ENCODE measurements at places on chromosomes 12 and 14. TPM values are rescaled to one million over a fixed set of nuclear protein-coding genes. Genes with fewer than 3 reads are reported as not detected.
A peak's percentile ranks its signal among the peaks of the same experiment; 100 is the strongest.

GRCh38 chr14:91140672-91141071, 26.8 kb downstream of the DGLUCY start:
- no peak for DNase-seq

GRCh38 chr12:6912164-6912935, 2.0 kb upstream of the ENO2 start:
- no peak for DNase-seq

DNA sequence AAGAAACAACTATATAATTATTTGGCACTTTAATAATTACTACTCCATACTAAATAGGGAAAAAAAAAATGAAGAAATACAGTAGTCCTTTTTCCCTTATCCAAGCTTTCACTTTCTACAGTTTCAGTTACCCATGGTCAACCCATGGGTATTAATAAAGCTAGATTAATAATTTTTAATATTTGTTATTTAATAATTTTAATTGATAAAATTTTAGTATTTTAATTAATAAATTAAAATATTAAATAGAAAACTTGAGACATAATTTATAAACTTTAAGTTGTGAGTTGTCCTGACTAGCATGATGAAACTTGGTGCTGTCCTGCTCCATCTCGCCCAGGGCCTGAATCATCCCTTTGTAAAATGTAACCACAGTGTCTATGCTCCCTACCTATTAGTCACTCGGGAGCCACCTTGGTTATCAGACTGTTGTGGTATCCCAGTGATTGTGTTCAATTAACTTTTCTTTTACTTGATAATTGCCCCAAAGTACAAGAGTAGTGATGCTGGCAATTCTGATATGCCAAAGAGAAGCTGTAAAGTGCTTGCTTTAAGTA, 71.8 kb downstream of the PAWR start:
- DNase-seq = no peak

The AKAP5 gene
- total RNA-seq = 1.7 TPM

DNA sequence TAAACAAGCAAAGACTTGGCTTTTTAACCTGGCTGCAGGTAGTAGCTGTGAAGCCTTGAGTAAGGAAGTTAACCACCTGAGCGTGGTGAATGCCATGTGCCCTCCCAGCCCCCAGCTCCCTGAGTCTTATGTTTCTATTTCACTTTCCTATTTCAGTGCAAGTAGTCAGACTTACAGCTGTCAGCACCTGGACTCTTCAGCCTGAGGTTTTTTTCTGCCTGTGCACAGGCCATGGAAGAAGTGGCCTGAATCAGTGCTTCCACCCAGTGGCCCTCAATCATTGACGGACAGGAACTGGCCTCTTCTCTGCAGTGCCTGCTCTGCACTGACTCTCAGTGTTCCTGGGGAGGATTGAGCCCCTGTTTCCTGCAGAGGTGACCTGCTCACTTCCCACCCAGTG, 796.4 kb downstream of the MED13L start:
- no peak for DNase-seq

DNA sequence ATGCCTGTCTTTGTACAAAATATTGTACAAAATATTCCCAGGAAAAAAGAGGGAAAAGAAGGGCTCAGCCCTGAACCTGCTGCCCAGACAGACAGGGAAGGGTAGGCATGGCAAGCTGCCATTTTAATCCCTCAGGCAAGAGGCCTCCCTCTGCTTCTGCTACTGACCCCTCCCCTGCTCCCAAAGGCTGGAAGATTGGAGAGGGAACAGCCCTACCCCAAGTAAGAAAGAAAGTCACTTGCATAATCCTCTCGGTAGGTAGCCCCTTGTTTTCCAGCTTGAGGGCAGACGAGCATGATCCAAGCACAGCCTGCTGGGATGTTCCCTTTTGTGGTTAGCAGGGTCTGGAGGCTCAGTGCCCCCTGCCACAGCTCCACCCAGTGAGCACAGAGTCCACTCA, 20.7 kb downstream of the ADCY6 start:
- DNase-seq = no peak

The LACRT gene
- not detected for total RNA-seq

The APOLD1 gene
- 10.3 TPM for total RNA-seq

- DNase-seq = no peak
Observed at GRCh38 chr14:60803871-60804270, 69.3 kb downstream of the MNAT1 start.

DNA sequence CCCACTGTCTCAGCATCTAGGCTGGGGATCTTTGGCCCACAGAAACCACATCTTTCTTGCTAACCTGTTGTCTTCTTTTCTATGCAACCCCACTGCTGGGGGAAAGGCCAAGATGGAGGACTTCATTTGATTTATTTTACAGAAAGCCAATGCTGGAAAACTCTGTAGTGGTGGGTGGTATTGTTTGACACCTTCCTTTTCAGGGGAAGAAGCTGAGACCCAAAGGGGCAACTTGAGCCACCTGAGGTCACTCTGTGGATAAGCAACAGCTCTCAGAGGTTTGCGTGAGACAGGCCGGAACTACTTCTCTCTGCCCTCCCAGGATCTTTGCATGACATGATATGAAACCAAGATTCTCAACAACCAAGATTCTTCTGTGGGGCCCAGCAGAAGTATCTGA, 645.2 kb downstream of the VRK1 start:
- no peak for DNase-seq

DNA sequence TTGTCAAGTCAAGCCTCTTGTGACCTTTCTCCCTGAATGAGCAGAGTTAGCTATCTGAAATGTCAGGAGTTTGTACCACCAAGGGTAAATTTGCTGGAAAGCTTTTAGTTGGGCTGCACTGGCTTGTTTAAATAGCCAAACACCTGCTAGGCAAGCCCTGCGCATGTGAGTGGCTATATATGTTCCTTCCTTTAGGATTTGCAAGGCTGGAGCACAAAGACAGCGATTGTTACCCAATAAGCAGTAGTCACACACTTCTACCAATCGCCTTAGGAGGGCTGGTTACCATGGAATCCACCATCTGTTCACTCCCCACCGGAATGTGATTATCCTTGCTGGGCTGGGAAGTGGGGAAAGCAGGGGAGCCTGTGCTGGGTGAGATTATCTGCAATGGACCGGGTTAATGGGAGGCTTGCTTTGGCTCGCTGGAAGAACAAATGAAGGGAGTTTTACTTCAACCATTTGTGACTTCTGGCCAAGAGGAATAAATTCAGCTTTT, 102.5 kb downstream of the FGD4 start:
- DNase-seq = no peak

DNA sequence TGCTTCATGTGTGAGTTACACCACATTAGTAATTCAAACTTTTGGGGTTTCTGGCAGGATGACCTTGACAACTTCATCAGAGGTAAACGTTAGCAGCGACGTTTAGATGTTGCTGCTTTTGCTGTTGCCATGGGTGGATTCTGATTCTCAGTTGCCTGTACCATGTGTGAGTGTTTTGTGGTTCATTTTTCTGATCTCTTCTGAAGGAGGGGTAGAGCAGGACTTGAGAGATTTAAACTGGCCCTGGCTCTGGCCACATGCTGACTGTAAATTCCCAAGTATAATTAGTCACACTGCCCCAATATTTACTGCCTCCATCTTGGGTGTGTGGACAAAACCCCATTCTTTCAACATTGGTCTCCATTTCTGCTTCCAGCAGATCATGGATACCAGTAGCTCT, 110.4 kb downstream of the ETV6 start:
- no peak for DNase-seq

GRCh38 chr12:104026841-104027599, 23.0 kb downstream of the GLT8D2 start:
- no peak for DNase-seq

DNA sequence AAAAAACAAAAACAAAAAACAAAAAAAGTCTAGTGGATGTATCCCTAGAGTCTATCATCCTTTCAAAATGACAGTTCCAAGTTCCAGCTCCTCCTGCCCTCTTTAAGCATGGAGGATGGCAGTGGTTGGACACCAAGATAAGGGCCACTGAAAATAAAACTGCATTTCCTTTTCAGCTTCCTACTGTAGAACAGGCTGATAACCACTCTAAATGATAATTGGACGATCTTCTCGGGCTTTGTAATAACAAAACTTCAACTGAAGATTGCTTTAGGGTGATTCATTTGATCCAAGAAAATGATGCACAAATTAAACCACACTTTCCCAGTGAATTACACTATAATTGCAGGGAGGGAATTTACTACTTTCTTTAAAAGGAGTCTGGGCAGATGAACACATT, 42.2 kb upstream of the CRACR2A start:
- DNase-seq = no peak

The SLC7A8 gene
- 1.8 TPM for total RNA-seq

The MGAT4C gene
- not detected for total RNA-seq

DNA sequence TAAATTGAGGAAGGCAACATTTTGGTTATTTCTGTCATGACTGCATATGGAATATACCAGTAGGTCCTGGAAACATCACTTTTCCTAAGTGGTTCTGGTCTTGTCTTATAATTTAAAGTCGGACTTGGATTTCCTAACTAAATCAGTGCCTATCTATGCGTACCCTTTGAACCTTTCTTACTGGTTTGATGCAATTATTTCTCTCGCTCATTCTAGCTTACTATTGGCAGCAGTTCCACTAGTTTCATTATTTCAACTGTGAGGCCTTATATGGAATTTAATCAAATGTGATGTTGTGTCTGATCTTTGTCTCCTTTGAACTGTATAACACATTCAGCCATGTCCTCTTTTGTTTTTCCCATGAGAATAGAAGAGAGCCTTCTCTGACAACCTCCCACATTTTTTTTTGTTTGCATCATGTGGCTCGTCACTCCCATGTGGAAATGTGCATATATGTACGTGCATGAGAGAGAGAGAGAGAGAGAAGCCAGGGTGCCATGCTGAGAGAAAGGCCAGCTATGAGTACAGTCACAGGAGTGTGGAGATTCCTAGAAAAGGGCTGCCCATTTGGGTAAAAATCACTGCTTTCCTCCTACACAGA, 48.0 kb downstream of the AKAP6 start:
- no peak for DNase-seq

The ERBB3 gene
- 7.1 TPM for total RNA-seq

The STYK1 gene
- 3.1 TPM for total RNA-seq

GRCh38 chr14:20343862-20344220, 406 bp downstream of the PARP2 start:
- DNase-seq = no peak

GRCh38 chr14:80356413-80356812, 145.1 kb upstream of the DIO2 start:
- no peak for DNase-seq

DNA sequence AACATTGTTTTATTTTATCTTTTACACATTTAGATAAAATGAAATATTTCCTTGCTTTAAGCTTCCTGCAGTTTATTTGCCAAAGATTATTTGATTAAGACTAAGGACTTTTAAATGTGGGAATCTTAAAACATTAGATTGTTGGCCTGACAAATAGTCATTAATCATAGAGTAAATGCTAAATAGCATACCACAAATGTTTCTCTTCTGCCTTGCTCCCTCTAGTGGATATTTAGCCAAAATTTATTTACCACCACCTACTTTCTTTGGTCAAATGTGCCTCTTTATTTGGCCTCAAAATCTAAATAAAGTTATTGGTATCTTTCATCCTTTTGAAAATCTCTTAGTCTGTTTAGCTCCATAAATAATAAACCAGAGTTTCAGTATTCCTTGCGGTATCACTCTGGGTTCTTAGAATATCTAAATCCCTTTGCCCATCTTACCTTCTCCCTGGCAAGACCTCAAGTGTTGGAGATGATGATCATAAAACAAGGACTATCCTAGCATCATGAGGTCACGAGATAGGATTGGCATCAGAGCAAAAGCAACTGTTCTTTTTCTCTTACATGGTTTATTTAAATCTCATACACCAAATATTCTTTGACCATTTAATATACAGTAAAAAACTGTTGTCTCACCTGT, 150.6 kb upstream of the AEBP2 start:
- DNase-seq = no peak

The CFAP54 gene
- total RNA-seq = 0.94 TPM

DNA sequence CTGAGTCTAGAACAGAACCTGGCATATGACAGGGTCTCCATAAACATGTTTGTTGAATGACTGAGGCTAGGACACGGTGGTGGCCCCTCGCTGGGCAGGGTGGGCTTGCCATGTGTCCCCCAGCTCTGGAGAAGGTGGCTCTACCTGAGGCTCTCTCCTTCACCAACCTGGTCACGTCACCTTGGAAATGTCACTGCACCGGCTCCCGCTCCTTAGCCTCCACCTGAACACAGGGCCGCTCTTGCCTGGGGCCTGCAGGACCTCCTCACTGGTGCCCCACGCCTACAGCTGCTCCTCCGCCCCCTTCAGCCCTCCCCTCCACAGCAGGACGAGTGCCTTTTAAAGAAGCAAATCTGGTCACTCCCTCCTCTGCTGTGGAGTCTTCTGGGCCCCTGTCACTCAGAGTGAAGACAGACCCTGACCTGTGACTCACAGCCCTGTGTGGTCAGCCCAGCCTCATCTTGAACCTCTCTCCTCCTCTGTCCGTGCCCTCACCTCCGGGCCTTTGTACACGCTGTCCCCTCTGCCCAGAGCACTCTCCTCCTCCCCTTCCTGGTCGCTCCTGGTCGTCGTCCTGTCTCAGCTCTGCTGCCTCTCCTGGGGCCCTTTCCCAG, 81.0 kb downstream of the ADGRD1 start:
- no peak for DNase-seq

GRCh38 chr14:99012703-99013102, 259.3 kb downstream of the BCL11B start:
- no peak for DNase-seq

The GNB3 gene
- 2.6 TPM for total RNA-seq

- no peak for DNase-seq
Observed at GRCh38 chr14:35085441-35085840, 36.3 kb downstream of the PPP2R3C start.

- DNase-seq = no peak
Observed at GRCh38 chr12:87290505-87290904, 738.7 kb downstream of the C12orf50 start.

DNA sequence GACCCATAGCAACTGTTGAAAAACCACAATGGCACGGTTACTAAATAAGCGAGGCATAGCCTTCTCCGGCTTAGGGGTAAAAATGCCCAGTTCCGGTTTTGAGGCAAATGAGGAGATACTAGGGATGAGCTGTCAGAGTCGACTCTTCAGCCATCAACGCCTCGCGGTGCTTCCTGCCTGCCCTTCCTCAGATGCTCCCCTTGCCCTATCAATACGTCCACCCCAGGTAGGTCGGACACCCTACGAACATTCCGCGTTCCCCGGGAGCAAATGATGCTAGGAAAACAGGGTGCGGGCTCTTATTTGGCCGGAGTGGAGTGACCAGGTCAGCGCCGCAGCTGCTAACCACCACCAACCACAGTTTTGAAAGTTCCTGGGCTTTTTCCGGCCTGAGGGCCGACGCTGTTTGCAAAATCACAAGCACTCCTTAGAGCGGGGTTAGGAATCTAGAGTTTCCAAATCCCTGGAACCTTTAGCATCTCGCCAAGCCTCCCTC, 1.2 kb downstream of the SRSF9 start:
- DNase-seq = peak; percentile 50

DNA sequence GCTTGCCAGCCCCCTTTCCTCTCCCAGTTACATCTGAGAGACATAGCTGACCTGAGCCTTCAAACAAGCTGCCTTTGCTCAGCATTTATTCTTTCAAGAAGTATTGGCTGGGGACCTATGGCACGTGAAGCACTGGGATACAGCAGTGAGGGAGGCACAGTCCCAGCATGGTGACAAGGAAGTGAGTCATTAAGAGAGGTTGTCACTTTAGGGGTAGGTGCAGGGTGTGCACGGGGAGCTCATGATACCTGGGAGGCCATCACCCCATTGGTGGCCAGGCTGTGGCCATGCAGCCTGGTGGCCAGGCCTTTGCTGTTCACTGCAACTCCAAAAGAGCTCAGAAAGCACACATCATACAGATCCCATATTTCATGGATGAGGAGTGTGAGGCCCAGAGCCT, 5.7 kb upstream of the KRT75 start:
- no peak for DNase-seq

The PIWIL1 gene
- not detected for total RNA-seq

The ST8SIA1 gene
- 13.8 TPM for total RNA-seq

GRCh38 chr12:75437564-75437963, 43.0 kb upstream of the GLIPR1 start:
- DNase-seq = no peak

The KLRF1 gene
- total RNA-seq = 0.96 TPM
